ENCODE measurements at places on chromosomes 6 and 20. TPM values are rescaled to one million over a fixed set of nuclear protein-coding genes. Genes with fewer than 3 reads are reported as not detected.

RHAG gene
- not detected for total RNA-seq

LY6G6F gene
- total RNA-seq = not detected

DZANK1 gene
- 1.2 TPM for total RNA-seq

NAPB gene
- total RNA-seq = 13.3 TPM

RAMACL gene
- 7.5 TPM for total RNA-seq

HLA-DMA gene
- 8.6 TPM for total RNA-seq

PGBD1 gene
- 6.4 TPM for total RNA-seq

GPR63 gene
- total RNA-seq = 0.11 TPM

MYCT1 gene
- total RNA-seq = 0.13 TPM

Data from articular chondrocyte of knee joint (primary cell).